Posterior vena cava (tissue), 2 donors: ENCODE measurements at places on chromosomes 6 and 20. TPM values are rescaled to one million over a fixed set of nuclear protein-coding genes. Genes with fewer than 3 reads are reported as not detected.
A peak's percentile ranks its signal among the peaks of the same experiment; 100 is the strongest.

GRCh38 chr6:170186941-170187668 lies 103.8 kb downstream of the DLL1 start:
- DNase-seq: peak; percentile 73

DNA sequence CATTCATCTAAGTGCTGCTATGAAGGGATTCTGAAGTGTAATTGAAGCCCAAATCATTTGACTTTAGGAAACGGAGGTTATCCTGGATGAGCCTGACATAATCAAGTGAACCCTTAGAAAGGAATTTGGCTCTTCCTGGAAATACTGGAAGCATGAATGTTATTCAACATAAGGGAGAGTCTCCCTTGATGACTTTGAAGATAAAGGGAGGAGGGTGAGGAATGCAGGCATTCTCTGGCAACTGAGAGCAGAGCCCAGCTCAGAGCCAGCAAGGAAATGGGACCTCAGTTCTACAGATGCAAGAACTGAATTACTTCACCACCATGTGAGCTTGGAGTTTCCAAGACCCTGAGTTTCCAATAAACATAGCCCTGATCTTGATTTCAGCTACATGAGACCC lies 168.2 kb downstream of the DLL1 start:
- no peak for DNase-seq

Gene TGM6
- total RNA-seq: not detected

- DNase-seq: no peak
These were observed 70.3 kb downstream of the GFRA4 start for GRCh38 chr20:3592931-3593330.

GRCh38 chr6:154502553-154502952 lies 7.9 kb downstream of the CNKSR3 start:
- DNase-seq: no peak

- DNase-seq: no peak
These were observed 34.6 kb upstream of the RNF8 start for GRCh38 chr6:37319156-37319555.

DNA sequence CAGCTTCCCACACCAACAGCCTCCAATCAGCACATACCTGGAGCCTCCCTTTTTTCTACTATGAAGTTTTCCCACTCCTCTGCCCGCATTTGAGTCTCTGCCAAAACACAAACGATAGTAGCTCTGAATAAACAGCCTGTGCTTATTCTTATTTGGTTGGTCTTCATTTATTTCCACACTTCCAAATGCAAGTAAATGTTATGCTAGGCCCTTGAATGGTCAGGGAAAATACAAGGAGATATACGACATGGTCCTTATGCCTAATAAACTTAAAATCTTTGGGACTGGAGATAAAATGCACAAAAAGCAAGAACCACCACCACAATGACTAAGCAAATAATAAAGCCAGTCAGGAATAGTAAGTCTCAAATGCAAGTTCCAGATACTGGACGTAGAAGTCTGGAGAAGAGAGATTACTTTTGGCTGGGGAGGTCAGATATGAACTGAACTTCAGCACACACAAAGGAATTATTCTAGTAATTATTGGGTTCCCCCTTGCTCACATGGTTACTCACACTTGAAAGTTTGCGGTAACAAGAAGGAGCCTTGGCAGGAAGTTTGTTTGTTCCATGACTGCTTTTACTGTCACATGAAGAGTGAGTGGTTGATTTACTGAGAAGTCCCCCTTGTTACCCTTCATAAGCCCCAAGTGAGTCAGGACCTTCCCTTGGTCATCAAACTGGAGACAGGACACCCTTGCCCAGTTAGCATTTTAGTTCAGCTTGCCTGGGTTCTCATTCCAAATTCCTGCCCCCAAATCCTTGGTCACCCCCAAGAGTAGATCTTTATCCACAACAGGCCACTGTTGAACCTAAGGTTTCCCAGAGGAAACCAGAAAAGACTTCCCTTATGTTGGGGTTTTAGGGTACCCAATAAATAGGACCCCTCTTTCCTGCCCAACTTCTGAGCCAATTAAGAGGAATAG lies 511.2 kb upstream of the JARID2 start:
- DNase-seq: no peak

DNA sequence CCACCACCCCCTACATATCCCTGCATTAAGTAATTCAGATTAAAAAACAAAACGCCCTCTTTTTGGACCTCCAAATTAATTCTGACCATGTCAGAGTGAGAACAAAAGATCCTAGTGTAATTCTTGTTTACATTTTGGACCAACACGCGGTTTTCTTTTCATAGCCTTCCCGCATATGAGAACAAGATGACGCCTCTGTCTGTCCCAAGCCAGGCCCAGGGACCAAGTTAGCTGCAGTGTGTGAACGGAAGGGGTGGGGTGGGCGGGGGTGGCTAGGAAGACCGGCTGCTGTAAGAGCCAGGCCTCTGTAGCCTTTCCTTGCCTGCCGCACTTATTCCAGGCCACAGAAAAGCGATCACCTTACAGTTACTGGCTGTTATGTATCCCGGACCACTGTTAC lies 68.0 kb downstream of the PLCG1 start:
- DNase-seq: no peak

GRCh38 chr6:23213193-23213592 lies 643.8 kb downstream of the HDGFL1 start:
- no peak for DNase-seq

Gene CPNE5
- 5.2 TPM for total RNA-seq

DNA sequence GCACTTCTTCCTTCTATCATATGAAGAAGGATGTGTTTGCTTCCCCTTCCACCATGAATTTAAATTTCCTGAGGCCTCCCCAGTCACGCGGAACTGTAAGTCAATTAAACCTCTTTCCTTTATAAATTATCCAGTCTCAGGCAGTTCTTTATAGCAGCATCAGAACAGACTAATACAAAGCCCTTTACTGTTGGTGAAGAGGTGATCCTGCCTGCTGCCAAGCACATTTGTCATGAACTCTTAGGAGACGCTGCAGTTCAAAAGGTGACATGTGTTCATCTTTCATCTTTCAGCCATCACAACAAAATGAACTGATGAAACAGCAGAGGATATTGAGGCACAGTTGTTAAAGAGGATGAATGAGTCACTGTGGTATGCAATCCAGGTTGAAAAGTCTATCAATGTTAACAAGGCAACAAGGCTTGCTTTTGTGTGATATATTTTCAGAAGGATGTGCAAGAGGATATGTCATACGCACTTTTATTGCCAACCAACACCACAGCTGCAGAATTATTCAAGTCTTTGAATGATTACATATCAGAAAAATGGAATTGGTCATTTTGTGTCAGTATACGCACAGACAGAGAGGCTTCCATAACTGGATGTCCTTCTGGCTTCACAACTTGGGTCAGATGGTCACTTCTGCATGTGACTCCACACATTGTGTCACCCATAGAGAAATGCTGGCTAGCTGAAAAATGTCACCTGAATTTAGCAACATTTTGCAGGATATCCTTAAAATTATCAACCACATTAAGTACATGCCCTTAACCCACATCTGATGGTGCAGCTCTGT lies 52.4 kb upstream of the PLN start:
- DNase-seq: no peak

Gene ZBTB22
- total RNA-seq: 17.0 TPM

DNA sequence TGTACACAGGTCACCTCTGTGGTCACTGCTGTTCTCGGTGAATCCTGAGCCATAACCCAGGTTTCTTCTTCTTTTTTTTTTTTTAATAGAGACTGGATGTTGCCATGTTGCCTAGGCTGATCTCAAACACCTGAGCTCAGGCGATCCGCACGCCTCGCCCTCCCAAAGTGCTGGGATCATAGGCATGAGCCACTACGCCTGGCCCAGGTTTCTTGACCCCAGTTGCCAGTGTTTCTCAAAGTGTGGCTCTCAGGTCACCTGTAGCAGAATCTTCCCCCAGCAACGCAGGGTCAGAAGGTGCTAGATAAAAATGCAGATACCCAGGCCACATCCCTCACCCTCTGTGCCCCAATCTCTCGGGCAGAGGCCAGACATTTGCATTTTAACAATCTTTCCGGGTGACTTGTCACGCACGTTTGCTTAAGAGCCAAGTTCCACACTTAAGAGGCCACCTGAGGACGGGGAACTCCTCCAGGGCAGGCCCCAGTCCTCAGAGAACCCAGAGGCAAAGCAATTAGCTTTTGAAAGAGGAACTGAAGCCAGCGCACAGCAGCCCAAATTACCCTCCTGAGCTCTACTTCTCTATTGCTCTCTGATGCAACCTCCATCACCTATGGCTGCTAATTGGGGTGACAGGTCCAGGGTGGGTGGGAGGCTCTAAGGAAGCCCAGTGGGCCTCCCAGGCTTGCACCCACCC lies 81.8 kb downstream of the NFATC2 start:
- peak; percentile 49 for DNase-seq

Gene METTL24
- total RNA-seq: 17.2 TPM

- no peak for DNase-seq
These were observed 6.9 kb upstream of the HRH3 start for GRCh38 chr20:62226707-62227590.

- DNase-seq: no peak
These were observed 98.5 kb upstream of the SCGN start for GRCh38 chr6:25553502-25553901.

DNA sequence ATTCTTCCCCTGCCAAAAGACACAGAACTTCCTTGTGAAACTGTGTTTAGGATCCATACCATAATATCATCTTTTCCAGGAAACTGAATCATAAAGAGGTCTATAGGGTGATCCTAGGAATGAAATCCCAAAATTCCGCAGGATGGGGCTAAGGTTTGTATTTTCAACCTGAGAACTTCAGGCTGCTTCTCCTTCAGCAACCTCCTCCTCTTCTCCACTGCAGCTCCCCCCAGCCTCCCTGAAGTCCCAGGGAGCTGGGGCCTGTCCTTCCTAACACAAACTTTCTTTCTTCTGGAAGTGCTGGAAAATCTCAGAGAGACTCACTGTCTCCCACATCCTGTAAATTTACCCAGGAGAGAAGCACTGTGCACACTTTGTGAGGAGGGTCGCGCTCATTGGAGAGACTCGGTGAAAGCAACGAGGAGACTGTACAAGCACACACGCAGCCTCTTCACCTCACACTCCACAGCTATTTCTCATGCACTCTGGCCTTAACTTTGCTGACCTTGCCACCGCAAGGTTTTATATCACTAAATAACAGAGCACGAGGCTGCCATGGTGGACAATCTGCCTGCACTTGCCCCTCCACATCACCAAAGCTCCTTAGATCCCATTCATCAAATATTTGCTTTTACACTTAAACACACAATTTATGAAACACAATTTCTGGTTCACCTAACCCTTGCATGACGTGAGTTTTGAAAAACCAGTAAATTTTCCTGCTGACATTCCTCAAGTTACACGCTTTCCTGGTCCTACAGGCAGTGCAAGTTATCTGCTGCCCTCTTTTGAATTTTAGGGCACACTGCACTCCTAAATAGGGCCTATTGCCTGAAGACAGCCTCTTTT lies 14.3 kb downstream of the ID4 start:
- no peak for DNase-seq
